LHCN-M2 (cell line): ENCODE measurements at places on chromosomes 1 and 21. TPM values are rescaled to one million over a fixed set of nuclear protein-coding genes. Genes with fewer than 3 reads are reported as not detected.
A peak's percentile ranks its signal among the peaks of the same experiment; 100 is the strongest.

NHLH1 gene
- total RNA-seq, result 0.13 TPM in 1 of 2 replicates, not detected in the other

DNA sequence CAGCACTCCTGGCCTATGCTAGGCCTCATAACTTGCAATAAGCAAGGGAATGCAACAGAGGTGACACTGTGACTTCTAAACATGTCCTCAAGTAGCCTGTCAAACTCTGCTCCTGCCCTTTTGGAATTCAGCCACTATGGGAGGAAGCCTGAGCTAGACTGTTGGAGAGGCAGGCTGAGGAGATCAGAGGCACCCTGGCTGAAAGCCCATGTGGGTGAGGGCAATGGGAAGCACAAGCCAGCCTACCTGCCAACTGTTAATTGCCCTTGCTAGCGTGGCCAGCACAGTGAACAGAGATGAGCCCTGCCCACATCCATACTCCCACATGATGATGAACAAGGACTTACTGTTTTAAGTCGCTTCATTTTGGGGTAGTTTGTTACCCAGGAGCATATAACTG is 17.7 kb downstream of the GNB1 start:
- no peak for DNase-seq

SLFNL1 gene
- total RNA-seq, result 0.17 TPM in 1 of 2 replicates, not detected in the other

- DNase-seq, result peak; percentile 11
Measured at GRCh38 chr1:1157914-1158710, 15.6 kb upstream of the TTLL10 start.

- DNase-seq, result no peak
Measured at GRCh38 chr1:3599286-3599811, 12.0 kb downstream of the MEGF6 start.

DNA sequence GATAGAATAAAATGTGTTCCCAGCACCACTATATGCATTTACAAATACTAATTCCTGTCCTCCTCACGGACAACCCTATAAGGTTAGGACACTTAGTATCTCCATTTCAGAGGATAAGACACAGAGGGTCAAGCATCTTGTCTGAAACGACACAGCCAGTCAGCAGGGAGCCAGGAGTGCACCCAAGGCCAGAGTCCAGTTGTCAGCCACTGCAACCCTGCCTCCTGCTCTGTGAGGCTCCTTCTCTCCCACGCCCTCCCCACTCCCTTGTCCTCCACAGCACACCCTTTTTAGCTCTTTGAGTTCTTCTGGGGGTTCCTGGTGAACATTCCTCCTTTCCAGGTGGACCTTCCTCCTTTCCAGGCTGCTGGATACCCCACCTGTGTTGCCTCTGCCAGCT is 119.0 kb upstream of the TNR start:
- DNase-seq, result no peak

DNA sequence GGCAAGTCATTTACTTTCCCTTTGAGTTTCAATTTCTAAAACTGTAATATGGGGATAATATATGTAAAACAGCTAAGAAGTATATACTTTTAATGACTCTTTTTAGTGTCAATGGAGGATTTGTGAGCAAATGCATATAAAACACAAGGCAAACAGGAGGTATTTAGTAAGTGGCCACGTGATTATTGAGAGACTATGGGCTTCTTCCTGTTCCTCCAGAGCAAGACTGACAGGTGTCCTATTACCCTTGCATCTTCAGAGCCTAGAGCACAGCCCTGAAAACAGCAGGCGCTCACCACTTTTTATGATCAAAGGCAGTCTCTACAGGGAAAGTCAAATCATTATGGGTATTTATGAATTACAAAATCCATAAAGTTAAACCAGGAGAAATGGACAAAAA is 941 bp upstream of the ROR1 start:
- no peak for DNase-seq

GRCh38 chr1:165395478-165395877 is 39.0 kb upstream of the LMX1A start:
- DNase-seq, result no peak

DNA sequence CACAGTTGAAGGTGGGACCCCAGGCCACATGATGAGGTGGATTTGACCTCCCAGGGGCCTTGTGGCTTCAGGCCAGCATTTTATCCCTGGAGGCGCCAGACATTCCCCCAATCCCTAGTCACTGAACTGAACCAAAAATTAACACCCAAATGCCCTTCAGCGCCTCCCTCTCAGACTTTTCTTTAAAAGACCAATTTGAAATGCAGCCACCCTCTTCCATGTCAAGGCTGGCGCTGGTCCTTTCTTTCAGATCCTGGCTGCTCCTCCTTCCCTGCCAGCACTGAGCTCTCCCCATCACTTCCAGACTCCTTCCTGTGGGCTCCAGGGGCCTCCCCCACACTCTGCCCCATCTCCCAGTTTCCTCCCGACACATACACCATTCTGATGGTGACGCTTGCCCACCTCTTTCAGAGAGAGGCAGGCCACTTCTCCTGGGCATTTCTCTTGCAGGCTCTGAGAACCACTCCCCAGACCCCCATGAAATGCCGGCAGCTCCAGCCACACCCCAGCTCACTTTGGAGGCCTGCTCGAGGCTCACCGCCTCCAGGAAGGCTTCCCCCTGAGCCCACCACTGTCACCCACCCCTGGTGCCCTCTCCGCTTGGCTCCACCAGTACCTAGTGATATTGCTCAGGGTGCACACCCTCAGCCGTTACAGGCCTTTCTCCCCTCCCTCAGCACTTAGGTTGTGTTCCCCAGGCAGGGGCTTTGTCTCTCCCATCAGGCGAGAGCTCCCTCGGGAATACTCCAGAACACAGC is 27.0 kb downstream of the NAV1 start:
- DNase-seq, result no peak

VPS26C gene
- total RNA-seq, result 52.6 and 72.5 TPM in 2 replicates

DNA sequence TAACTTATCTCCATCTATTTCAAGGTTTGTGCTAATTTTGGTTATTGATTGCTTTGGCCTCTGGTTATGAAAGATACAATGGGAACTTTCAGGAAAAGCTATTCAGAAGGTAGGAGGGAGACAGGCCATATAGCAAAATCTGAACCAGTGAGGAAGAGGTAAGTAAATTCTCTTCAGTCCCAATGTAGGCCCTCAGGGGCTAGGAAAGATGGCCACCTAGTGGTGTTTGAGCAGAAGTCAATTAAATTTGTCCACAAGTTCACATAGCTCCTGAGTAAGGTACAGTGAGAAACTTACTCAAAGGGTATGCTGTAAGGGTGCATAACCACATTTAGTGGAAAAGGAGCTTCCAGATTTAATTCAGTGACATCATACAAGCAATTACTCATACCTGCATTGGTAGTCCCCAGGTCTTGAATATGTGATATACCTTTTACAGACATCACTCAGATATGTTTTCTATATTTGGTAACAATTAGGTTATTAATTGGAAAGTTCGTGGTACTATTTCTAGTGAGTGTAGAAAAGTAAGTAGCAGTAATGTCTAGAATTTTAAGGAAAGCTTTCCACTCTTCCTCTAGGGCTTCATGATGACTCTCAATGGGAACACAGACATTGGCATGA is 21.4 kb upstream of the FMO1 start:
- peak; percentile 56 for DNase-seq

- DNase-seq, result no peak
Measured at GRCh38 chr1:99438656-99439230, 174.5 kb downstream of the PLPPR4 start.

GRCh38 chr1:231177936-231178335 is 16.1 kb downstream of the TRIM67 start:
- no peak for DNase-seq

DNA sequence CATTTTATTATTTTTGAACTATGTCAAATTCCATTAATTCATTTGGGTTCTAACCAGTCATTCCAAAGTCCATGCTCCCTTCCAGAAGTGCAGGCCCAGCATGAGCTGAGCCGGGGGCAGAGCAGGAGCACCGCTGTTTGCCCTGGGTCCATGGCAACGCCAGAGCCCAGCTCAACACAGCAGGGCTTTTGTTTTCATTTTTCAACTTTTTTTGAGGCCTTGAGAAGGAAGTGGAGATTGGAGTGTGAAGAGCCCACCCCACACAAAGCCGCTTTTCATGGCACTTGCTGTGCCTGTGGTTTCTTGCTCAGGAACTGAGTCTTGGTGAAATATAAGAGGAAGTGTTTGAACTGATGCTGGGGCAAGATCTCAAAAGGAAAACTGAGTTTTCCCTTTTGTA is 13.2 kb upstream of the PRMT2 start:
- no peak for DNase-seq

SZT2 gene
- 12.0 and 14.4 TPM in 2 replicates for total RNA-seq

- no peak for DNase-seq
Measured at GRCh38 chr1:81478219-81478618, 322.5 kb upstream of the ADGRL2 start.

DNA sequence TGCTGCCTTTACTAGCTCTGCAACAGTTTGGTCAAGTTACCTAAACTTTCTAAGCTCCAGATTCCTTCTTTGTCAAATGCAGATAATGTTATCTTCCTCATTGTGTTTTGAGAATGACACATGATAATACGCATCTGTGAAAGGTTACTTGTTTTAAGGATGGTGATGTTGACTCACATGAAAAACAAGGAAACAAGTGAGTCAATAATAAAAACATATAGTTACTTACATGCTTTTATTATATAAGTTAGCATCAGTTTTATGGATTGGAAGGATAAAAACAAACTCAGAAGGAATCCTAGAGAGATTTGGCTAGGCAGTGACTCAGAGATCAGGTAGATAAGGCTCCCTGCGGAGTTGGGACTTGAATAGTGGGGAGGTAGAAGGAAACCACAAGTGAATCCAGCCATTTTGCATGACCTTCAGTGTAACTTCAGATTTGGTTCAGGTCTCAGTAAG is 144.6 kb downstream of the LMO4 start:
- DNase-seq, result no peak

- peak; percentile 10 for DNase-seq
Measured at GRCh38 chr1:119737040-119737682, 25.4 kb downstream of the PHGDH start.

- DNase-seq, result no peak
Measured at GRCh38 chr1:51960262-51960661, 30.2 kb downstream of the RAB3B start.

DNA sequence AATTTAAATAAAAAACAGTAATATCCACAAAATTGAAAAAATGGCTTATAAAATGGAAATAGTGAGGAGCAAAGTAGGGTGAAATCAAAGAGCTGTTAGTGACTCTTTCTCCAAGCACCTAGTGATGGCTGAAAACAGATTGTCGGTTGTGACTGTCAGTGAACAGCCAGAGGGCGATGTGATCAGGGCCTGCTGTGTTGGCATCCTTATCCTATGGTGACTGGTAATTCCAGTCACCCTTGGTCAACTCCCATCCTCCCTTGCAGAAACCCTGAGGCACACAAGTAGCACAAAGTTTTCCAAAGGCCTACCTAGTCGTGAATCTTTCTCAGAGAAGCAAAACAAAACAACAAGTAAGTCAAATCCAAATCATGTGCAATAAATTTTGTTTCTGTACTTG is 599.8 kb upstream of the CXADR start:
- DNase-seq, result no peak

GRCh38 chr1:168976267-168976666 is 130.2 kb upstream of the ATP1B1 start:
- DNase-seq, result no peak

GRCh38 chr1:156079762-156080161 is 2.5 kb downstream of the MEX3A start:
- DNase-seq, result no peak

DNA sequence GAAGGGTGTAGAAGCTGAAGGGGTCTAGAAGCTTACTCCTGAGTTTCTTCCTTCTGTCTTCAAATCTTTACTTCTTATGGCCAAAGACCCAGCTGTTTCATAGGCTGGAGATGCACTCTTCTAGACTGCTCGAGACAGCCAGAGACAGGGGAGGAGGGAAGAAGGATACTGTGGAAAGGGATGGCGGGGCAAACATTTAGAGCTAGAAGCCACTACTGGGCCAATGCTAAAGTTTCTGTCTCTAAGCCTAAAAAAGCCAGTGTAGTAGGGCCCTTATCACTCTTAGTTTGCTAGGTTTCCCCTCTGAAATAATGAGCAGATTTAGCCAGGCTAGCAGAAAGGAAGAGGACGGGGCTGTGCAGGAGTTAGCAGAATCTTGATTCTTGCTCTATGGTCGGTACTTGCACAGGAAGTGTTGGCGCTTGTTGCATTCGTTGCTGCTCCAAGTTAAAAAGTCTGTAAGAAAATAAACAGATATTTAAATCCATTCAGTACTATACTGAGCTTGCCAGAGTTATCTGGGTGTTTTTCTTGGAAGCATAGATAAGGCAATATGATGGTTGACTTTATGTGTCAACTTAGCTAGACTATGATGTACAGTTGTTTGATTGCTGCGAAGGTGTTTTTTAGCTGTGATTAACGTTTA is 16.9 kb downstream of the REG4 start:
- no peak for DNase-seq

GJB4 gene
- not detected in 2 replicates for total RNA-seq

CD1D gene
- 0.11 TPM in 1 of 2 replicates, not detected in the other for total RNA-seq

GRCh38 chr1:11854519-11854918 is 4.2 kb downstream of the NPPB start:
- DNase-seq, result no peak

- peak; percentile 55 for DNase-seq
Measured at GRCh38 chr1:199029855-199030254, 391.0 kb downstream of the PTPRC start.

DNA sequence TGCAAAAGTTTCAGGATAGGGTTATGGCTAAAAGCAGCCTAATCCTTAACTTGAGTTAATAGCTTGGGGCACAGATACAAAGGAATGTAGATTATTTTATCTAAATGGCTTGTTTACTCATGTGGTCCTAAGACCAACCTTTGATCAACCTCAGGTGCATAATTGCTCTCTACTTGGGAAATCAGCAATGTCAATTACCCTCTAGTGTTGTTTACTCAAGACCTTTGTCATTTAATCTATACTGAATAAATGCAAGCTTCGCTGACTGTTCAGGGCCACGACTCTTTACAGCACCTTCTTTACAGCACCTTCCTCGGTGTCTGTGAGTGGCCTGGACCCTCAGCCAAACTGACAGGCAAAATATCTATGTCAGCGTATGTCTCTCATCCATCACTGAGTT is 217.5 kb upstream of the MAP1LC3C start:
- DNase-seq, result no peak

- no peak for DNase-seq
Measured at GRCh38 chr1:58062635-58063034, 483.9 kb downstream of the OMA1 start.

SYTL1 gene
- 0.63 TPM in 1 of 2 replicates, not detected in the other for total RNA-seq

DNA sequence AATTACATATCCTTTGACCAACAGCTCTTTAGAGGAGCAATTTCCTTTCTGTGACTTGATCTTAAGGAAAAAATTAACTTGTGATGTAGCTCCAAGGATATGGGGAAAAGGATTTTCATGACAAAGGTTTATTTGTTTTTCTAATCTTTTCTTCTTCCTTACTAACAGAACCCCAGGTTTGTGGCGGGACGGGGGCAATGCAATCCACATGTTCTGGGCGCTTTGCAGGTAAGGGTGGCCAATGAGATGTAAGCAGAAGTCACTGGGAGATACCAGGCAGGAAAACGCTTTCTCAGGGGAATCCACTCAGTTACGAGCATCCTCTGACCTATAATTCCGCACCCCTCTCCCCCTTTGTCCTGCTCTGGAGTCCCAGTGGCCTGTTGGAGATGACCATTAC is 122.0 kb downstream of the MRPS6 start:
- no peak for DNase-seq

C1QC gene
- total RNA-seq, result not detected in 2 replicates
